Breast epithelium (tissue), 4 donors: ENCODE measurements at places on chromosomes 7 and 10. TPM values are rescaled to one million over a fixed set of nuclear protein-coding genes. Genes with fewer than 3 reads are reported as not detected.

GRCh38 chr7:51587604-51588003 lies 271.0 kb upstream of the COBL start:
- no peaks in the 10 kb centered on the region for H3K4me1 ChIP-seq
- no peaks in the 10 kb centered on the region for H3K27me3 ChIP-seq
- H3K36me3 ChIP-seq: no peaks in the 10 kb centered on the region
- no peak overlapping the region for H3K27ac ChIP-seq
- no peak for DNase-seq
- H3K4me3 ChIP-seq: no peak overlapping the region

Gene DPYSL4
- 2.1 TPM for total RNA-seq

- H3K36me3 ChIP-seq: no peaks in the 10 kb centered on the region
- H3K27me3 ChIP-seq: no peaks in the 10 kb centered on the region
- H3K4me1 ChIP-seq: no peaks in the 10 kb centered on the region
- no peak for DNase-seq
- H3K4me3 ChIP-seq: no peak overlapping the region
Observed at GRCh38 chr10:14624600-14624999, 150.1 kb downstream of the FAM107B start.

GRCh38 chr7:102866535-102867215 lies 46.1 kb upstream of the LRRC17 start:
- no peaks in the 10 kb centered on the region for H3K4me1 ChIP-seq
- no peak for DNase-seq
- no peaks in the 10 kb centered on the region for H3K27me3 ChIP-seq
- no peak overlapping the region for H3K4me3 ChIP-seq
- no peak overlapping the region for H3K27ac ChIP-seq

Gene CASTOR2
- total RNA-seq: 4.3 TPM

GRCh38 chr7:55023841-55024505 lies 5.2 kb downstream of the EGFR start:
- H3K27ac ChIP-seq: peak overlapping the region; percentile 28
- no peak for DNase-seq
- peaks cover 5% of the 10 kb centered on the region for H3K4me1 ChIP-seq
- no peaks in the 10 kb centered on the region for H3K36me3 ChIP-seq
- no peaks in the 10 kb centered on the region for H3K27me3 ChIP-seq

Gene C10orf53
- total RNA-seq: not detected

Gene RAB19
- total RNA-seq: not detected

GRCh38 chr7:18577096-18577771 lies 81.7 kb downstream of the HDAC9 start:
- no peak for DNase-seq
- no peaks in the 10 kb centered on the region for H3K4me1 ChIP-seq
- no peaks in the 10 kb centered on the region for H3K36me3 ChIP-seq
- H3K27me3 ChIP-seq: no peaks in the 10 kb centered on the region
- H3K4me3 ChIP-seq: no peak overlapping the region
- H3K27ac ChIP-seq: no peak overlapping the region

- no peaks in the 10 kb centered on the region for H3K27me3 ChIP-seq
- DNase-seq: peak; percentile 44
- H3K27ac ChIP-seq: no peak overlapping the region
- H3K4me1 ChIP-seq: no peaks in the 10 kb centered on the region
Observed at GRCh38 chr7:46145412-46145811, 224.3 kb upstream of the IGFBP3 start.
